ENCODE measurements at places on chromosomes 3 and 15.

DNA sequence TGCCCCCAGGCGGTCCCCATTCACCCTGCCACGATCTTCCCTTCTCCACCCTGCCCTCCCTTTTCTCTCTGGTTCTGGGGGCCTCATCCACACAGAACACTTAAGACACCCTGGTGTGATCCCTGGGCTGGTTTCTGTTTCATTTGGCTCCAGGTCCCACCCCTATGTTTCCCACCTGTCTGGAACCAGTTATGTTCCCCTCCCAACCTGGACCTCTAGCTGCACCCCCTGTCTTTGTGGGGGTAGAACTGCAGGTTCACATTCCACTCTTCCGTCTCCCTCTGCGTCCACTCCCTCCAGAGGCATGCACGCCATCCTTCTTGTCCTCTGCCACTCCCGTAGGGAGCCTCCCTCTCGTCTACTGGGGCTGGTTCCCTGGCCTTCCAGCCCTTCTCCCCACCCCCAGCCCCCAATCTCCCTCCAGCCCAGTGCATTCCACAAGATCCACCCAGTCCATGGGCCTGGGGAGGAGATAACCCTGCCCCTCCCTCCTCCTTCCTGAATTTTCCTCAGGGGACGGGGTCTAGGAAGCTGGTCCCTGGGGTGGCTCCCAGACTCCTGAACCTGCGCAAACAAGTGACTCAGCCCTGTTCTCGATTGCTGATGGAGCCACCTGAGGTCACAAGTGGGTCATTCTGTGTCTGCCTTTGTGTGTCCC, 73.8 kb downstream of the ABTB1 start:
- DNase-seq: no peak

DNA sequence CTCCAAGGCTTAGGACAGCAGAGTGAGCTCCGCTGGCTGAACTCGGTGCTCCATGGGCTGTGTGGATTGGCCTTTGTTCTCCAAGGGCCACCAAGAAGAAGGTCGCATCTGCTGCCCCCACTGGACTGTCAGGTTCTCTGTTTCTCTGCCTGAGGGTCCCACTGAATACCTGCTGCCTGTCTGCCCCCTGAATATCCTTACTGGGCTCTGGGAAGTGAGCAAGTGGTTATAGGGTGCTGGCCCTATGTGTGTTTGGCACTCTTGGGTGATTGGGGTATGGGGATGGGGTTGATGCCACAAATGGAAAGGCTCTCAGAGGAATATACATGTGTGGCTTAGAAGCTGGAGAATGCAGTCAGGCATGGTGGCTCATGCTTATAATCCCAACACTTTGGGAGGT, 82.3 kb downstream of the THSD4 start:
- DNase-seq: no peak

GRCh38 chr15:83430441-83430840, 16.7 kb upstream of the SH3GL3 start:
- DNase-seq: no peak

GRCh38 chr3:152321955-152322377, 53.2 kb downstream of the MBNL1 start:
- no peak for DNase-seq

GRCh38 chr3:41234823-41235721, 35.8 kb downstream of the CTNNB1 start:
- no peak for DNase-seq

- no peak for DNase-seq
These were observed 111.2 kb downstream of the LSM3 start for GRCh38 chr3:14289590-14290461.

DNA sequence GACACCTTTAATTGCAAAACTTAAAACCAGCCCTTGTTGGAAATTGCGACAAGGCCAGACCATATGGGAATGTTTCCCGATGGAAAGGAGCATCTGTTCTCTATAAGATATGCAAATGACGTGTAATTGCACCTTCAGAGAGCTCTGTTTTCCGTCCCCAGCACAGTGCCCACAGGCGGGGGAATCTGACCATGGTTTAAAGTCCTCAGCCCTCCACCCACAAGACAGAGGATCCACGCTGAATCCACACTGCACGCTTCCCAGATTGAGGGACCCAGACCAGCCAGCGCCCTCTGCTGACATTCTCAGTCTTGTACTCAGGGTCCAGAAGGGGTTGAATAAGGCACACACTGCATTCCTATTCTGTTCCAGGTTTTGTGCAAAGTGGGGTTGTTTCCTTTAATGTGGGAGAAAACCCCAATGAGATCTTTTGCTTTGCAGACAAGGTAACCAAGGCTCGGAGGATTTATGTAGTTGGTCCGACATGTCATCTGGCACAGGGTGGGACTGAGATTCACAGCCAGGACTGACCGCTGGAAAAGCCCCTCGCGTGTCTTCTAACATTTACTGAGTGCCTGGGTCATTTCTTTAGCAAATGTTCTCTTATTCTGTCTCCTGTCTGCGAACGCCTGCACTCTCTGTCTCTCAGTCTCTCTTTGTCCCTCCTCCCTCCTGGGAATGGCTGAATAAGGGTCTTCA, 36.8 kb upstream of the KLHL25 start:
- DNase-seq: peak; percentile 38

DNA sequence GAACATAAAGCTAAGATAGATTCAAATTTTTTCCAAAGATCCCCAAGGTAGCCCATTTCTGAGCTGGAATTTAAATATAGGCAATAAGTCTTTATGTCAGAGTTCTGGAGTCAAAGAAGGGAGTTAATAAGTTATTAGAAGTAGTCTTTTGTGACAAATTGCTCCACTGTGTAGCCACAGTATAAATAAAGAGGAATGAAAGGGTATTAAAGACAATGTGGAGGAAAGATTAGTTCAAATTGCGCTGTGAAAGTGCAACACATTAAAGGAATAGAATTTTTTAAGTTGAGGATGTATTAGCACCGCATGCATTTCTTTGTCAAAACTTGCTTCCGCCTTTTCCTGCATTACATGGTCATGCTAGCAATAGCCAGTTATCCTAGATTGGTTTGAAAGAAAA, 666.6 kb upstream of the CCDC54 start:
- no peak for DNase-seq

DNA sequence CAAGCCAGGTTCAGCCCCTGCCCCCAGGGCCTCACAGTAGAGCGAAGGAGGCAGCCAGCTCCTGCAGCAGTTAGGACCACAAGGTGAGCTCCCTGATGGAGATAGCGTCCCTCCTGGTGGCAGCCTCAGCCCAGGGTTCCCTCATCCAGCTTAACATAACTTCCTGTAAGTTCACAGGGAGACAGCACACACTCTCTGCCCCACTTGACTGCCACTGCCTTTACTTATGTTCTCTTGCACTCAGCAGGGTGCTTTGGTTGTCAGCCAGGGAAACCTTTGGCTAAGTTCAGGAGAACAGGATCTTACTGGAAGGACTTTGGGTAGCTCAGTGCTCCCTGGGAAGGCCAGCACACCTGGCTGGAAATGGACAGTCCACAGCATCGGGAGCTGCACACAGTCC, 10.9 kb downstream of the KBTBD13 start:
- DNase-seq: no peak

DNA sequence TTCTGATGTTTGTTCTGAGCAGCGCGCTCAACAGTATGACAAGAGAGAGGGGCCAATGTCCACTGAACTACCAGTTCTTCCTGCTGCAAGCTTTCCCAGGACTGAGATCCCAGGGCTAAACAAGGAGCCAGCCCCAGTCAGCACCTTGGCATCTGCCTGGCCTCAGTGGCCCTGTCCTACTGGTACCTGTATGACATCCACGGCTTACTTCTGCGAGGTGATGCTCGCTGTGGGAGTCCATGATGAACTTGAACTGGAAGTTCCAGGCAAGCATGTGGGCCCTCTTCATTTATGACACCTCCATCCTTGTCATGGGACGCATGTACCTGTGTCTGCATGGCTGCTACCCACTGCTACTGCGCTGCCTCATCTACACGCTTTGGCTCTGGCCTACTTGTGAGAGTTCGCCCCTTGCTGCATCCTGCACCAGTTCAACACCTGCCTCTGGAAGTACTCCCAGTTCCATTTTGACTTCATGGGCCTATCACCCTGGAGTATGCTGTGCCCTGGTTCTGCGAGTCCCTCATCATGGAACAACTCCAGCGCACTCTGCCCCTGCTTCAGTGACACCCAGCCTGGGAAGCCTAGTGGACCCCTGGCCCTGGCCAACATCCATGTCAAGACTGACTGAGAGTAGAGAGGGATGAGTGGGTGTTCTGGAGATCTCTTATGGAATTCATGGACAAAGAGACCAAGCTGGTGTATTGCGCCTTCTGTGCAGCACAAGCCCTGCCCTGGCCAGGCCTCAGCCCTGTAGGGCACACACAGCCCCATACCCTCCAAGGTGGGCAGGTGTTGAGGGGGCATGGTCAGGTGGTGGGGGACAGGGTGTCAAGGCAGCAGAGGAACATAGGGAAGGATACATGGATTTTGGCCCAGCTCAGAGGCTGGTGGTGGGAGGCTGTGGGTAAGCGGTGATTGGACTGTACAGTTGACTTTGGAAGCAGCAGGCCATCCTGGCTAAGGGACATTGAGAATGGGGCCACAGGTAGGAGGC, 246.8 kb downstream of the NLGN1 start:
- DNase-seq: no peak

DNA sequence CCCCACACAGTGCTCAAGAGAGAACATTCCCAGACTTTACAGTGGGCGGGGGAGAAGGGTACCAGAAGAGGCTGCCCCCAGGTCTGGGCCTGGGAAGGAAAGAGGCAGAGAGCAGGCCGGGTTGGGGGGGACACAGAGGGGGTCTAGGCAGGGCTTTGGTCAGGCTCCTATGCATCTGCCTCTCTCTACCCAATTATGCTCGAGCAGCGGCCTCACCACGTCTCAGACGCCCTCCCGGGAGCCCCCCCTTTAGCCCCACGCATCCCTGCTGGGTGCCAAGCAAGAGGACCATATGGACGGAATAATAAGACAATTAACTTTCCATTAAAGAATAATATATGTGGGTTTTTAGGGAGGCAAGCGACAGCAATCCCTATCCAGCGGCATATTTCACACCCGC, 32.8 kb downstream of the CACNA2D2 start:
- DNase-seq: no peak

All from stimulated activated CD4-positive, alpha-beta T cell treated with anti-CD3 and anti-CD28 coated beads, TNF-alpha, amount 100 ng/mL, for 24 hours (primary cell).